ENCODE measurements at places on chromosomes 2 and 18.

- no peak for DNase-seq
Measured at GRCh38 chr2:47129191-47129706, 25.9 kb downstream of the STPG4 start.

DNA sequence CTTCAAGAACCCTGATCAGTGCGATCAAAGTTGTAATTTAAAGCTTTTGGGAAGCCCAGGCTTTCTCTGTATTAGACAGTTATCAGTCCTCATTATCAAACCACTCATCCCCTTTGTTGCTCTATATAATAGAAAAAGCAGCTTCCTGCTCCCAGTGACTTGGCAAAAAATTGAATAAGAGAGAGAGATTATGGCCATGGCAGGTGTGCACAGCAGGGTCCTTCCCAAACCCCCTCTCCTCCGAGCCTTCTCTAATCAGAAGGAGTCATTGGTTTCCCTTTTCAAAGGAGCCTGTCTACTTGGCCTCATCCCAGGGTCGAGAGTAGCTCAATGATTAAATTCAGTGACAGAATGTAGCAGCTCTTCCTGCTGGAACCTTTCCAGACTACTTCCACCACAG lies 81.5 kb downstream of the SEMA4F start:
- DNase-seq, result no peak

DNA sequence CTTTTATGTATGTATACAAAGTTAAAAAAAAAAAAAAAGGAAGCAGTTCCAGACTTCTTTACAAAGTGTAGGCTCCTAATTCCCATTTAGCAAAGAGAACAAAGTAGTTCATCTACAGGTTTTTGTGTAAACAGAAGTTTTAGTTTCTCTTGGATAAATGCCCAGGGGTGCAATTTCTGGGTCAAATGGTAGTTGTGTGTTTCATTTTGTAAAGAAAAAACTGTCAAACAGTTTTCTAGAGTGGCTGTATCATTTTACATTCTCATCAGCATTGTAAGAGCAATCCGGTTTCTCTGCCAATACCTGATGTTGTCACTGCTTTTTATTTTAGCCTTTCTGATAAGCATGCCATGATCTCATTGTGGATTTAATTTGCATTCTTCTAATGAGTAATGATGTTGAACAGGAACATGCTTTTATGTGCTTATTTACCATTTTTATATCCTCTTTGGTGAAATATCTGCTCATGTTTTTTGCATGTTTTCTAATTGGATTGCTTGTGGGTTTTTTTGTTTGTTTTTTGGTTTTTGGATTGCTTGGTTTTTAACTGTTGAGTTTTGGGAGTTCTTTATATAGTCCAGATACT lies 16.6 kb upstream of the PSME4 start:
- DNase-seq, result peak; percentile 27

DNA sequence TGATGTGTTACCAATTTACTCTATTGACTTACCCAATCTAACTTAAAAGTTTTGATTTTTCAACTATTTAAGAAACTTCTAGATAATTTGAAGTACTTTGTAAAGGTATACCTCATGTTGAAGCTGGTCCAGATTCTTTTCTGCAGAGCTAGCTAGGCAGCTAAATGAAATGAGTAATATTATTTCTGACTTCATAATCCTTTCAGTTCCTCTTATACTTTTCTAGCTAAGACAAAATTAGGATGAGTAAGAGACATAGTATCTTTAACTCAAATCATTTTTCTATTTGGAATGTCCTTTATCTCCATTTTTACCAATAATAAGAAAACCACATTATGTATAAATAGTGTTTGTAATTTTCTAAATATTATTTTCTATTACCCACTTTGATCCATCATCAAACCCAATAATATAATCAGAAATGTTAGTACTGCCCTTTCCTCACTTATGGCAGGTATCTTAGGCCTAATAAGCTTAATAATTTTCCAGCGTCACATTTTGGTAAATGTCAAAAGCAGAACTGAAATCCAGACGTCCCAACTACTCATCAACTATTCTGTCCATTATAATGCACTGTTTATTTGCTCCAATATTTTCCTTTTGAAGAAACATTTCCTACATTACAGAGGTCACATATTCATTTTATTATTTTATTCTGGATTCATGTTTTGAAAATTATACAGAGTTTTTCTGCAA lies 456.6 kb downstream of the THSD7B start:
- DNase-seq, result no peak

GRCh38 chr2:128765811-128766210 lies 447.1 kb upstream of the HS6ST1 start:
- DNase-seq, result no peak

DNA sequence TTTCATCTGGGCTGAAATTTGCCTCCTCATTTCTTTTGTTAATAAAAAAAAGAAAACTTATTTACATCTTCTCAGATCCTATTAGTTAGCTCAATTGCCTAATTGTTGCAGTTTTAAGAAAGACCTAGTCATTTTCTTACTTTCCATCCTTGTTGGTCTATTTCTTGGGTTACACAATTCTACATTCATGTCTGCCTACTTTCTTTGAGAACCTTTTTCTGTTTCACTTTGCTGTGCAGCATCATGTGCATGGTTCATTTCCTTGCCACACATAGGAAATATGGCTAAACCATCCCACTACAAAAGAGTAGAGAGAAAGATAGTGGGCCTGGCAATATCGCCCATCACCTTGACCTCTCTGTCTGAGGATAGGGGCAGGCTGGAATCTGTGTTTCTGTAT lies 780.7 kb upstream of the FANCL start:
- DNase-seq, result no peak

GRCh38 chr2:160407393-160408172 lies 86.0 kb downstream of the RBMS1 start:
- DNase-seq, result peak; percentile 31

- no peak for DNase-seq
Measured at GRCh38 chr18:23568281-23569138, 17.8 kb downstream of the NPC1 start.

GRCh38 chr18:25592804-25593360 lies 240.9 kb upstream of the ZNF521 start:
- DNase-seq, result no peak

All from skeletal muscle cell (primary cell).